ENCODE measurements at places on chromosomes 11 and 22. TPM values are rescaled to one million over a fixed set of nuclear protein-coding genes. Genes with fewer than 3 reads are reported as not detected.

Gene B3GAT1
- total RNA-seq = 0.27 TPM

DNA sequence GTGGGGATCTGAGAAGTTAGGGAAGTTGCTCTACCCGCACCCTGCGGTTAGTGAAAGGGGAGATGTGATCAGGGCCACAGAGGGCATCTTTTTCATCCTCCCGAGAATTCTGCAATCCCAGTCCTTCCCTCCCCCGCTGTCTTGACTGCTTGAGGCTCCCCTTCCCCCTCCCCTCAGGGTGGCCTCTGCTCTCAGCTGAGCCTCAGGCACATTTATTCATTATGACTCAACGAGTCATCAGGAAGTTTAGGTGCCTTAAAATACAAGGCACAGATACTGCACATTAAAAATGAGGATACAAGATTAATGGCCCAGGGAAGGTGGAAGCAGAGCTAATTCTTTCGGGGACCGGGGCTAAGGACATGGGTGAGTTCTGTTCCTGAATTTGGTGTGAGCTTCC is 104.0 kb downstream of the CACNA1I start:
- H3K27ac ChIP-seq = no peak overlapping the region
- no peak for DNase-seq
- H3K27me3 ChIP-seq = no peaks in the 10 kb centered on the region
- peaks cover 36% of the 10 kb centered on the region for H3K36me3 ChIP-seq
- H3K4me1 ChIP-seq = no peaks in the 10 kb centered on the region

Gene HEPN1
- not detected for total RNA-seq

Gene USP2
- 1.0 TPM for total RNA-seq

GRCh38 chr11:11482730-11483129 is 129.7 kb upstream of the CSNK2A3 start:
- H3K27me3 ChIP-seq = no peaks in the 10 kb centered on the region
- no peak overlapping the region for H3K27ac ChIP-seq
- H3K4me3 ChIP-seq = no peak overlapping the region
- H3K4me1 ChIP-seq = no peaks in the 10 kb centered on the region

DNA sequence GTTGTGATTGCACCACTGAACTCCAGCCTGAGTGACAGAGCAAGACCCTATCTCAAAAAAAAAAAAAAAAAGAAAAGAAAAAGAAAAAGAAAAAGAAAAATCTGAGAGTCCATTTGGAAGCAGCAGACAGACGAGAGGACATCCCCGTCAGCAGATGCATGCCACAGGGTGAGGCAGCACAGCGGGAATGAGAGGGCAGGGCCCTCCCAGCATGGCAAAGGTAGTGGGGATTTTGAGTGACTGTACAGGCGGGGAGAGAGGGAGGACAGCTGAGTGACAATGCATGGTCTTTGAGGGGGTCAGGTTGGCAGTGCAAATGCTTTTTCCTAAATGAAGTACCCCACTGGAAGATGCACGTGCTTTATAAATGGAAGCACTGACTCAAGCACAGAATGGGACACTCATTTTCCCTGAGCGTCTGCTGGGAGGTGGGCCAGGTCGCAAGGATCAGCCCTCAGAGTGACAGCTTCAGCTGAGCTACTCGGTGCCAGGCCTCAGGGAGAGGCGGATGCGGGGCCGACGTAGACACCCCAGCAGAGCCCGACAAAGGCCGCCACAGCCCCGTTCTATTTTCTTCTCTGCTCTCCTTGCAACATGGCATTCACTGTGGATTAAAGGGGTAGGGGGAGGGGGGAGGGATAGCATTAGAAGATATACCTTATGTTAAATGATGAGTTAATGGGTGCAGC is 113.5 kb downstream of the SHANK2 start:
- no peaks in the 10 kb centered on the region for H3K36me3 ChIP-seq
- H3K4me3 ChIP-seq = no peak overlapping the region
- no peak for DNase-seq
- H3K27ac ChIP-seq = no peak overlapping the region

- no peak overlapping the region for H3K4me3 ChIP-seq
- DNase-seq = no peak
- no peaks in the 10 kb centered on the region for H3K36me3 ChIP-seq
- peaks cover 19% of the 10 kb centered on the region for H3K4me1 ChIP-seq
Measured at GRCh38 chr11:110301032-110301431, 4.6 kb upstream of the RDX start.

GRCh38 chr11:20007386-20007785 is 152.9 kb downstream of the DBX1 start:
- no peaks in the 10 kb centered on the region for H3K36me3 ChIP-seq
- no peaks in the 10 kb centered on the region for H3K4me1 ChIP-seq
- no peak overlapping the region for H3K27ac ChIP-seq
- H3K27me3 ChIP-seq = peaks cover 2% of the 10 kb centered on the region
- DNase-seq = no peak

- H3K27me3 ChIP-seq = peaks cover 48% of the 10 kb centered on the region
- peaks cover 4% of the 10 kb centered on the region for H3K4me1 ChIP-seq
- H3K4me3 ChIP-seq = no peak overlapping the region
- H3K27ac ChIP-seq = no peak overlapping the region
- H3K36me3 ChIP-seq = no peaks in the 10 kb centered on the region
- DNase-seq = no peak
Measured at GRCh38 chr11:3161720-3162409, 3.2 kb downstream of the OSBPL5 start.

GRCh38 chr11:27650988-27651387 is 49.3 kb downstream of the BDNF start:
- H3K27ac ChIP-seq = no peak overlapping the region
- no peaks in the 10 kb centered on the region for H3K36me3 ChIP-seq
- no peaks in the 10 kb centered on the region for H3K4me1 ChIP-seq
- H3K4me3 ChIP-seq = no peak overlapping the region
- H3K27me3 ChIP-seq = no peaks in the 10 kb centered on the region

DNA sequence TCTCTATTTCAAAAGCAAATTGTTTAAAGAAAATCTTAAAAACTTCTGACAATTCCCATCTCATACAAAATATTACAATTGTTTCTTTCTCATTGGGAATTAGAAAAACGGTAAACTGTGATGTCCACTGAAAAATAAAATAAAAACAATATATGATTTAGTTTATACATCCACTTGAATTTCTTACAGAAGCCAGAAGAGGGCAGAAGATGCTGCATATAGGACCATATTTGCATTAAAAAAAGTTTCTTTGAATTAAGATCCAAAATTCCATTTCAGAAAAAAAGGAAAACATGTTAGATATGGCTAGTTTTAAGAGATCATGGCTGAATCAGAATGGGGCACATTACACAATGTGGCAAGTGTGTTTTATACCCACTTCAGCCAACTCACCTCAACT is 39.3 kb upstream of the LRRC4C start:
- no peak overlapping the region for H3K4me3 ChIP-seq
- H3K27ac ChIP-seq = no peak overlapping the region
- H3K36me3 ChIP-seq = no peaks in the 10 kb centered on the region
- H3K27me3 ChIP-seq = no peaks in the 10 kb centered on the region
- no peaks in the 10 kb centered on the region for H3K4me1 ChIP-seq
- DNase-seq = no peak

DNA sequence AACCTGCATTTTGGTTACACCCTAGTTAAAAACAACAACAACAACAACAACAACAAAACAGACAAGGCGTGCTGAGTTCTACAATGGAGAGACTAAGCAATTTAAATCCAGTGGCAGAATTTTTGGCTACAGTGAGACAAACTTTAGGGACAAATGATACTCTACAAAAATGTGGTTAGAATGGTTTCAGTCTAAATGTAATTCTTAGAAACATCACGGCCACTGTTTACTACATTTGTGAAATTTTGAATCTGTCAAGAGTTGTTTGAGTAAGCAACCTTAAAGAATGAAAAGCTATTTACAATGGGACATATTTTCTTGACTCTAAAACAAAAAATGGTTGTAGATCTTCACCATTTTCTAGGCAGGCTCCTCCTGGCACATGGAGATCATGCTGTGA is 259.4 kb downstream of the SWAP70 start:
- H3K27me3 ChIP-seq = no peaks in the 10 kb centered on the region
- no peak overlapping the region for H3K4me3 ChIP-seq
- DNase-seq = no peak
- H3K4me1 ChIP-seq = peaks cover 5% of the 10 kb centered on the region

Gene ARFIP2
- total RNA-seq = 48.6 TPM

Gene RAG2
- not detected for total RNA-seq

DNA sequence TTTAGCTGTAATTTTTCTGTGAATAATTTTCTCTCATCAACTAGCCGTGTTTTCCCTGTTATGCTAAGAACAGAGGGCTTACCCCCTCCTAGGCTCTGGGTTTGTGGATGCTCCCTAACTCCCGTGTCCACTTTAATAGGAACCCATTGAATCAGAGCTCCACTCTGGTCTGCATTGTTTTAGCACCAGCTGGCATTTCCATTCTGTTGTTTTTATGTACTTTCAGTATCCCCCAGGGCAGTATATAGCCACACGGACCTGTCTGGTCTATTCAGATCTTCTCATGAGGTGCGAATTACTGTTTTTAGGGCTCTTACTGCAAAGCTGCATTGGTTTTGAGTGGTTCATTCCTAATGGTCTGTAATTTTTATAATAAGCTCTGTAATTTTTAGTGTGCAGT is 16.0 kb downstream of the POLD3 start:
- no peak overlapping the region for H3K27ac ChIP-seq
- peaks cover 38% of the 10 kb centered on the region for H3K36me3 ChIP-seq

GRCh38 chr11:11155962-11156815 is 196.9 kb downstream of the CSNK2A3 start:
- no peaks in the 10 kb centered on the region for H3K36me3 ChIP-seq
- peak; percentile 42 for DNase-seq
- H3K4me3 ChIP-seq = peak overlapping the region; percentile 71
- H3K4me1 ChIP-seq = peaks cover 9% of the 10 kb centered on the region
